Immature natural killer cell (primary cell): ENCODE measurements at places on chromosomes 13 and 19. TPM values are rescaled to one million over a fixed set of nuclear protein-coding genes. Genes with fewer than 3 reads are reported as not detected.

SPACA6 gene
- 2.3 TPM for polyA plus RNA-seq

OR7D2 gene
- not detected for polyA plus RNA-seq

ZNF773 gene
- 3.1 TPM for polyA plus RNA-seq

KCNK6 gene
- polyA plus RNA-seq, result 1.2 TPM

COL5A3 gene
- polyA plus RNA-seq, result not detected

NLRP7 gene
- not detected for polyA plus RNA-seq

CEACAM7 gene
- not detected for polyA plus RNA-seq

PLIN5 gene
- polyA plus RNA-seq, result not detected

CCDC169 gene
- polyA plus RNA-seq, result not detected

HCST gene
- 2,654 TPM for polyA plus RNA-seq

PRTN3 gene
- not detected for polyA plus RNA-seq

MBD3L2 gene
- polyA plus RNA-seq, result not detected

CAPN12 gene
- 25.7 TPM for polyA plus RNA-seq

SPC24 gene
- polyA plus RNA-seq, result not detected

SERPINE3 gene
- not detected for polyA plus RNA-seq

KLK4 gene
- polyA plus RNA-seq, result not detected

LRP3 gene
- not detected for polyA plus RNA-seq

ZNF426 gene
- polyA plus RNA-seq, result 23.7 TPM

SLC27A1 gene
- polyA plus RNA-seq, result 15.9 TPM

LIM2 gene
- polyA plus RNA-seq, result 37.9 TPM

ATP1A3 gene
- 0.29 TPM for polyA plus RNA-seq

SKA3 gene
- 0.75 TPM for polyA plus RNA-seq

REEP6 gene
- 4.0 TPM for polyA plus RNA-seq

ARRDC5 gene
- 2.5 TPM for polyA plus RNA-seq

LILRB1 gene
- 4.7 TPM for polyA plus RNA-seq

ZNF266 gene
- polyA plus RNA-seq, result 19.6 TPM

ONECUT3 gene
- not detected for polyA plus RNA-seq

ZNF415 gene
- polyA plus RNA-seq, result 3.1 TPM

ADGRE2 gene
- 0.32 TPM for polyA plus RNA-seq

PSG3 gene
- polyA plus RNA-seq, result not detected

SLC25A41 gene
- not detected for polyA plus RNA-seq

CGB1 gene
- not detected for polyA plus RNA-seq

GPR4 gene
- polyA plus RNA-seq, result not detected

CABP5 gene
- polyA plus RNA-seq, result 0.69 TPM

KCNC3 gene
- not detected for polyA plus RNA-seq

NDFIP2 gene
- 6.1 TPM for polyA plus RNA-seq

PGLYRP1 gene
- polyA plus RNA-seq, result not detected

PSG6 gene
- not detected for polyA plus RNA-seq

CD37 gene
- 104 TPM for polyA plus RNA-seq

ATP8B3 gene
- 3.1 TPM for polyA plus RNA-seq

MADCAM1 gene
- not detected for polyA plus RNA-seq

ACP5 gene
- 13.9 TPM for polyA plus RNA-seq

CLEC11A gene
- polyA plus RNA-seq, result 4.2 TPM

SLC8A2 gene
- polyA plus RNA-seq, result not detected

CSNK1G2 gene
- 21.8 TPM for polyA plus RNA-seq

MEIOSIN gene
- polyA plus RNA-seq, result not detected

ZNF358 gene
- polyA plus RNA-seq, result 1.3 TPM

CCDC97 gene
- polyA plus RNA-seq, result 14.2 TPM

APBA3 gene
- 31.2 TPM for polyA plus RNA-seq

CEACAM3 gene
- polyA plus RNA-seq, result not detected

SIAH3 gene
- polyA plus RNA-seq, result not detected

ZBTB32 gene
- polyA plus RNA-seq, result not detected

ZFR2 gene
- 2.1 TPM for polyA plus RNA-seq

ZNF525 gene
- 4.8 TPM for polyA plus RNA-seq

IZUMO2 gene
- polyA plus RNA-seq, result not detected

ICAM4 gene
- polyA plus RNA-seq, result 1.1 TPM

DHRS12 gene
- 11.4 TPM for polyA plus RNA-seq
